DMS 273 treated with DMSO at 0.1 percent for 48 hours (cell line): ENCODE measurements at places on chromosomes 16 and 17.
A peak's percentile ranks its signal among the peaks of the same experiment; 100 is the strongest.

GRCh38 chr17:290626-291025 lies 62.0 kb downstream of the RPH3AL start:
- no peak for DNase-seq

DNA sequence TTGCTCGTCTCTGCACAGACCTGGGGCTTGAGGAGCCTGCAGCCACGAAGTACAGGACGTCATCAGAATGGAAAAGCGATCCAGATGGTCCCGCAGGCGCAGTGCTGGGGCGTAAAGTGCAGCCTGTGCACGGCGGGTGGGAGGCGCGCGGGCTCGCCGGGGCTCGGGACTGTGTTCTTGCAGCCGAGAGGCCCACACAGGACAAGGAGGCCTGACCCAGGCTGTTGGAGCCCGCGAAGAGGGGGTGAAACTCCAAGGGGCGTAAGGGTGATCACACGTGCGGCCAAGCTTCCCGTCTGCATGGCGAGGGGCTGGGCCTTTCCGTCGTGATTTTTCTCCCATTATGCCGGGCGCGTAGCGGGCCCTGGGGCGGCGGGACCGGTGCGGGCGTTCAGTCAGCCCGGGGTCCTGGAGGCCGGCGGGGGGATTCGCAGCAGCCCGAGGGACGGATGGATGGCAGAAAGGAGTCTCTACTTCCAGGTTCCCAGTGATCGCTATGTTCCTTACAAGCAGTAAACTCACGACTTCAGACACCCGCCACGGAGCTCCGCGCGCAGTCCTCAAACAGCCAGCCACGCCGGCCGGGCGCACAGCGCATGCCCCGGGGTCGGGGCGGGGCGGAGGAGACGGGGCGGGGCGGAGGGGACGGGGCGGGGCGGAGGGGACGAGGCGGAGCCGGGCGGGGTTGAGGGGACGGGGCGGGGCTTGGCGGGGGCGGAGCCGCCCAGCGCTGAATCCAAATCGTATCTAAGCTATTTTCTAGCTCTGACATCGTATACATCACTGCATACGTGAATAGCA lies 141.0 kb upstream of the KCNJ18 start:
- DNase-seq: peak; percentile 29

DNA sequence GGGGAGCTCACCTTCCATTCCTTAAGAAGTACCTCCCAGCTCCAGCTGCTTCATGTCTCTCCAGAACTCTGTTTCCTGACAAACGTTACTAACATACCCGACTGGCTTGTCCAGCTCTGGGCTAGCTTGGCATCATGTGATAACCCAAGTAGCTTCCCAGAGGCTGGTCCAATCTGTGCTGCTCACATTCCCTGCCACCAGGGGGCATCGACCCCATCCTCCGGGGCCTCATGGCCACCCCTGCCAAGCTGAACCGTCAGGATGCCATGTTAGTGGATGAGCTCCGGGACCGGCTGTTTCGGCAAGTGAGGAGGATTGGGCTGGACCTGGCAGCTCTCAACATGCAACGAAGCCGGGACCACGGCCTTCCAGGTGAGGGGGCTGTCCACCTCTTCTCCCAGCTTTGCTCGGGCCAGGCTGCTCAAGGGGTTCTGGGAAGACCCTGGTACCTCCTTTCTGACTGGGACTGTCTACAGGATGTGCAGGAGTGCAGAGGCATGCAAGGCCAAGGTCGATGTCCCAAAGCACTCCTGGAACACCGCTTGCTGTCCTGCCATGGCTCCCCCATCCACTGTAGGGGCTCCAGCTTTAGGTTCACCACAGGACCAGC lies 7.6 kb downstream of the EPX start:
- DNase-seq: peak; percentile 41

DNA sequence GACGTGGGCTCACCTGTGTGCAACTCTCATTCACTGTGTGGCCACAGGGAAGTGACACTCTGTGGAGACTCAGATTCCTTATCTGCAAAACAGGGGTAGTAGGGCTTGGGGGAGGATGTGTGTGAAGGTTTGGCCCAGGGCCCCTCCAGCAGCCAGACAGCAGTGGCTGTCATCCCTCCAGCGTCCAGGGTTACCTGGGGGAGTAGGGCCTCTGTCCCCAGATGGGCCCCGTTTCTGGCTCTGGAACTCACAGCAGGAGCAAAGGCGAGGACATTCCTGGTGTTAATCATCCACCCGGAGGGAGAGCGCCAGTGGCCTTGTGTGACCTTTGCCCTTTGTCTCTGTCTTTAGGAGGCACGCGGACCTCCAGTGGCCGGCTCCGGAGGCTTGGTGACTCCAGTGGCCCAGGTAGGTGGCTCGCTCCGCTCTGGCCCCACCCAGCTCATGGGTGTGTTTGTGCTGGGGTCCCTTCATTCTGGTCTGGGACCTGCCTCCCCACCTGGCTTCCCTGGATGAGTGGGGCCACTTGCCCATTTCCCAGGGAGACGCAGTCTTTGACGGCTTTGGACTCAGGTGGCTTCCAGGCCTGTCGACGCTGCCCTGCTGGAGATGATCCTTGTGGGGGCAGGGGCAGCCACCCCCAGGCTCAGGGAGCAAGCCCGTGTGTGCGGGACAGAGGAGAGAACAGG lies 166.2 kb downstream of the SEC14L1 start:
- DNase-seq: no peak

DNA sequence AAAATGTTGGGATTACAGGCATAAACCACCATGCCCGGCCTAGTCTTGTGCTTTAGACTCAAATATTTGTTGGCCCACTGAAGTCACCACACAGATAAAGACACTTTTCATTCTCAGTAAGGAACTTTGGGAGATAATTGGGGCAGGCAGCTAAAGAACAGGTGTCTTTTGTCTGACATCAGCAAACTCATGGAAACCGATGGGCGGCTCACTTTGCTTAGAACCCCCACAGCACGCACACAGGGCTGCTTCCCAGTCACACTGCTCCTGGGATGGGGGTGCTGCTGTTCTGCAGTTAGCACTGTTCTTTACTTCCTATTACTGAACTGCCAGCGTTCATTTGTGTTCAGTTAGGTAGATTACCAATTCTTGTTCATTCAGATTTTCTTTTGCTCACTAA lies 18.0 kb upstream of the BRCA1 start:
- DNase-seq: no peak

- no peak for DNase-seq
These were observed 38.9 kb downstream of the TRIM37 start for GRCh38 chr17:59067756-59068155.

DNA sequence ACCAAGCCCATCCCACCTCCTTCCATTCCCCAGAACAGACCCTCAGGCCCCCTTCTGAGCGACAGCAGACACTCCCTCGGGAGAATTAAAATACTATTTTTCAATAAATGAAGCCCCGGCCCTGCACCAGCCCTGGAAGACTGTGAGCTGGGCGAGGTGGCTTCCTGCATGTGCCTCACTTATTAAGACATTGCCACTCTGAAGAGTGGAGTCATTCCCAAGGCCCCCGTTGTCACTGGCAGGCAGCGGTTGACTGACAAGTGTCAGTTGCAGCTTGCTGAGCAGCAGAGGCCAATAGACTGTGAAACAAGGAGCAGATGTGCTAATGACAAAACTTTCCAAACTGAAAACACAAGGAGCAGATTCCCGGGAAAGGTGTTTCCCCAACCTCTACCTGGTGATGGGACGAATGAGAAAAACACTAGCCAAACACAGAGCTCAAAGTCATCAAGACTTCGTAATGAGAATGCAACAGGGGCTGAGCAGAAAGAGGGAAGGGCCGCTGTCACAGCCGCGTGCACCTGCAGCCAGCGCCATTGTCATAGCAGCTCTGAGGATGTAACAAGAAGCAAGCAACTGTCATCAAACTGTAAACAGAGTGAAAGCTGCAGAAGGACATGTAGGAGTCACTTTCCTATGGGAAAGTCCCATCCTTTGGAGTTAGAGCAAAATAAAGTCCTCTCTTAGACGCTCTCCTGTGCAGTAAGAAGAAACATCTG lies 232.1 kb downstream of the C16orf78 start:
- no peak for DNase-seq

DNA sequence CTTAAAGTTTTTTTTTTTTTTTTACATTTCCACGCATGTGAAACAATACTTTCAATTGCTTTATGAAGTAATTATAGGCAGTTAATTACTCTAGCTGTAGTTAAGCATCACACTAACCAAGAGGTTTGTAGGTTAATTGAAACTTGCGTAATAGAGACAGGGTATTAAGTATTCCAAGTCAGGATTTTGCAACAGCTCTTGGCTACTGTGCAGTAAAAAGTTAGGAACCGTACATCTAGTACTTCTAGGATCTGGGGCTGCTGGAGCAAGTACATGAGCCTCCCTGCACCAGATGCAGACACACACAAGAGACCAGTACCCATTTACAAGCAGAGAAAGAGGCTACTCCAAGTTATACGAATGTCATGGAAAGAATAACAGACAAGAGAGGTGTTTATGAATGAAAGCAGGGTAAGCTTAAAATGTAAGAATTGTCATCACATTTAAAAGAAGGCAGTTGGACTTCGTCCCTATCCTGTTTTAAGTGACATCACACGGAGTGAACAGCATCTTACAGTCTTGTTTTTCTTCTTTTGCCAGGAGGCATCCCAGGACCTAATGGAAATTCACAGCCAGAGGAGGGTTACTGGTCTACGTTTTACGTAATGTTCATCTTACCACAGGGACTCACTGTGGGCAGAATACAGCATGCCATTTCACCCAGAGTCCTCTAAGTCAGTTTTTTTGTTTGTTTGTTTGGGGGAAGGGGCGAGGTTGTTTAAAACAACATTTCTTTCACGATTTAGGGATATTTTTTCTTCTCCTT lies 379.6 kb upstream of the PSMD7 start:
- DNase-seq: no peak

DNA sequence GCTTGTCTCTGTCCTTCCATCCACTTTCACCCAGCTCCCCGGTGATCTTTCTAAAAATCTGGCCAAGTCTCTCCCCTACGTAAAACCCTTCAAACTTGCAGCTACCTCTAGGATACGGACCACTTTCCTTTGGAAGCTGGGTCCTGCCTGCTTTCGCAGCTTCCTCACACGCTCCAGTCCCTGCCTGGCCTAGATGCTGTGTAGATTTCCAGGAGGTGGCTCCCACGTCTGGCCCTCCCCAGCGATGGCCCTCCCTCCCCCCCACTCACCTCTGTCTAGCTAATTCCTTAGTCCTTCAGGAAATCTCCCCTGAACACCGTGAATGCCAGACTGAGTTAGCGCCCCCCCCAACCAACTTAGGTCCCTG lies 579 bp upstream of the LRRC59 start:
- no peak for DNase-seq

DNA sequence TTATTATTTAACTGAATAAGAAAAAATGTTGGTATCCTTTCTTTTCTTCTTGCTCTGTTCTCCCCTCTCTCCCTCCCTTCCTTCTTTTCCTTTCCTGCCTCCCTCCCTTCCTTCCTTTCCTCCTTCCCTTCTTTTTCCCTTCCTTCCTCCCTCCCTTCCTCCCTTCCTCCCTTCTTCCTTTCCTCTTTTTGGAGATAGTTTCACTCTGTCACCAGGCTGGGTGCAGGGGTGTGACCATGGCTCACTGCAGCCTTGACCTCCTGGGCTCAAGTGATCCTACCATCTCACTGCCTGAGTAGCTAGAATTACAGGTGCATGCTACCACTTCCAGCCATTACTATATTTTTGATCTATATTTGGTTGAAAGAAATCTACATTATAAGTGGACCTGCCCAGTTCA lies 5.7 kb upstream of the RUSF1 start:
- DNase-seq: no peak

DNA sequence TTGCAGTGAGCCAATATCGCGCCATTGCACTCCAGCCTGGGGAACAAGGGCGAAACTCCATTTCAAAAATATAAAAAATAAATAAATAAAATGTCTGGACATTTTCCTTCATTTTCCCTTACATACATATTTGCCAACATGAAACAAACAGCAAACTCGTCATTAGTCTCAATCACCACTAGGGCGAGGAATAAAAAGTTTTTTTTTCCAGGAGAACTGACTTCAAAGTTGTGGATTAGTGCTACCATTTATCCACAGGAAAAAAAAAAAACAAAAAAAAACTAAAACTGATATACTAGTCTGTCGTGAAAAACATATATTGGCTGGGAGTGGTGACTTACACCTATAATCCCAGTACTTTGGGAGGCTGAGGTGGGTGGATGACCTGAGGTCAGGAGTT lies 77.0 kb upstream of the MTMR4 start:
- DNase-seq: no peak

DNA sequence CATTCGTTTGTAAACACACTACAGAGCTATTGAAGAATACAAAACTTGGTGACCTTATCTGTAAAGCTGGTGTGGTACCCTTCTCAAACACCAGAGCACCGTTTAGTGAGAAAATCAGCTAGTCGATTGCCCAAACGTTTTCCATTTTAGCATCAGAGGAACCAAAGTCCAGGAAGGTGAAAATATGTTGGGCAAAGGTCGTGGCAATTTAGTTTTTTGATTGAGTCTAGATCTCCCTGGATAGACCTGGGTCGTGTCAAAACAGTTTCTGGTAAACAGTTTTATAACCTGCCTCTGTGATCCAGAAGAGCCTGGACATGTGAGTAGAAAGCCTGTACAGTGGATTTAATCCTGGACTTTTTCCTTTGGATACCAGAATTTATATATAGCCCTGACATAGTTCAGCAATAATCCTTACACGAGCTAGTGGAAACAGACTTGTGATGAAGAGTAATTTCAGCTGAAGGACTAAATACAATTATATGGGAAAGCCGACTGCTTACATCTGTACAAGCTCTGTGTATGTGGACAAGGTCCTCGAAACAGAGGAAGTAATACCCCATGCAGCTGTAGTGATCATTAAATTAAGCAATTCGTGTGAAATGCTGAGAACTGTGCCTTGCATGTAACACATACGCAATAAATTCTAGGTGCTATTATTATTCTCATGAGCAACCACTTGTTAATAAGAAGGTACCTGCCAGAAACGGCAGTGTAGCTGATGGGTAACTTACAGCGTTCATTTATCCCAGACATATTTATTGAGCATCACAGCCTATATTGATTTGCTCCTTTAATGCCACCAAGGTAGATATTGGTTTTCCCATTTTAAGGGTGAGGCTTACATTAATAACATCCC lies 72.5 kb downstream of the MAP2K6 start:
- no peak for DNase-seq

- DNase-seq: no peak
These were observed 130.3 kb downstream of the SKAP1 start for GRCh38 chr17:48299760-48300159.

DNA sequence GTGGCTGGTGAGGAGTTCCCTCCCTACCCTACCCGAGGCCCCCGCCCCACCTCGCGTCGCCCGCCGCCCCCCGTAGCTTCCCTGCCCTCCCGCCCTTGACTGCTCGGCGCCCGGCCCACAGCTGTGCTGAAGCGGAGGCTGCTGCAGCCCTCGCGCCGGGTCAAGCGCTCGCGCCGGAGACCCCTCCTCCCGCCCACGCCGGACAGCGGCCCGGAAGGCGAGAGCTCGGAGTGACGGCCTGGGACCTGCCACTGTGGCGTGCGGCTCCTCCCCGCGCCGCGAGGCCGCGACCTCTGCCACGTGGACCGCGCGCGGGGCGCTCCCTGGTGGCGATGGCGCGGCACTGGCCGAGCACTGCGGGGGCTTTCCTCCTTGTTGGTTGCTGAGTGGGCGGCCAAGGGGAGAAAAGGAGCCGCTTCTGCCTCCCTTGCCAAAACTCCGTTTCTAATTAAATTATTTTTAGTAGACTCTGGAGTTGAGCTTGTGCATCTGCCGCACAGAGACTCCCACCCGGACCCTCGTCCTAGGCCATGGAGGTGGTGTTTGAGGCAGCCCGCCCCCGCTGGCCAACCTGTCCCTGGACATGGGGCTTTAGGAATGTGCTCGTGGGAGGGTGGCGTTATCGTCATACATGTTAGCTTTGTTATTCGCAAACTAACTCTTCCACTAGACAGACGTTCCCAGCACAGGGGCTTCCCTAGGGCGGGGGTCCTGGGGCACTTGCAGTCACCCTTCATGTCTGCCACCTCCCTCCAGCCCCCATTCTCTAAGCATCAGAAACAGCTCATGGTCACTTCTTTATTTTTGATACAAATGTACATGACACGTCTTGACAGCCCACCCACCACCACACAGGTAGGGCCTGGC lies 4.4 kb downstream of the TP53I13 start:
- no peak for DNase-seq
